DMS53 (cell line): ENCODE measurements at places on chromosomes 4 and X.
A peak's percentile ranks its signal among the peaks of the same experiment; 100 is the strongest.

GRCh38 chr4:140088323-140088967, 65.5 kb downstream of the MAML3 start:
- DNase-seq, result no peak

DNA sequence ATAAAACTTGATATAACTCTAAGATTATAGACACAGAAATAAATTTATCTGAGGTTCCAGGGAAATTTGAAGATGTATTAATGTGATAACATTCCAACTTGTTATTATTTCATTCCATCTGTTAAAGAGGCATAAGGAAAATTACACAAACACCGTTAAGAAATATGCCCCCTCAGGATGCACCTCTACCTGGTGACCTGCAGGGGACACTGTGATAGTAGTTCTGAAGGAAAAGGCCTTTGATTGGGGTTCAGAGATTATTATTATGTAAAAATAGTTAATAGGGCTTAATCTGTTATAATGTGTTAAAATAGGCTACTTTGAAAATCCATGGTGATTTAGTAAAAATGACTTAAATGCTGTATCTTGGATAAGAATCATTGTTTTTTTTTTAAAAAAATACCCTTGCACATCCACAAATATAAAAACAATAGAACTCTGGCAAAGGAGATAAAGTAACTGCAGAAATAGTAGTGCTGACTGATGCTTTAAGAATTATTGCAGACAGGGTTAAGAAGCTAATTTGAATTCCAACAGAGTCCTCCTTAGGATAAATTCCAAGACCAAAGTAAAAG, 6.1 kb upstream of the ABRAXAS1 start:
- peak; percentile 45 for DNase-seq

DNA sequence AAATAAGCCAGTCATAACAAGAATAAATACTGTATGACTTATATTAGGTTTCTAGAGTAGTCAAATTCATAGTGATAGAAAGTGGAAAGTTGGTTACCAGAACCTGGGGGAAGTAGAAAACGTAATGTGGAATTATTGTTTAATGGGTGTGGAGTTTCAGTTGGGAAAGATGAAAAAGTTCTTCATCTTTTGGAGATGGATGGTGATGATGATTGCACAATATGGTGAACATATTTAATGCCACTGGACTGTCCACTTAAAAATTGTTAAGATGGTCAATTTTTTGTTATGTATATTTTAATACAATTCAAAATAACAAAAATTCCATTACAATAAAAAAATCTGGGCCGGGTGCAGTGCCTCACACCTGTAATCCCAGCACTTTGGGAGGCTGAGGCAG, 289.6 kb downstream of the ZIC3 start:
- DNase-seq, result no peak

- DNase-seq, result peak; percentile 58
Observed at GRCh38 chr4:57109847-57110639, at the start of gene IGFBP7. TSS of gene IGFBP7 (minus strand) at chr4:57110385. CDS start at chr4:57110351, 34 bp downstream.

- no peak for DNase-seq
Observed at GRCh38 chr4:87128006-87128705, 92.3 kb downstream of the KLHL8 start.

DNA sequence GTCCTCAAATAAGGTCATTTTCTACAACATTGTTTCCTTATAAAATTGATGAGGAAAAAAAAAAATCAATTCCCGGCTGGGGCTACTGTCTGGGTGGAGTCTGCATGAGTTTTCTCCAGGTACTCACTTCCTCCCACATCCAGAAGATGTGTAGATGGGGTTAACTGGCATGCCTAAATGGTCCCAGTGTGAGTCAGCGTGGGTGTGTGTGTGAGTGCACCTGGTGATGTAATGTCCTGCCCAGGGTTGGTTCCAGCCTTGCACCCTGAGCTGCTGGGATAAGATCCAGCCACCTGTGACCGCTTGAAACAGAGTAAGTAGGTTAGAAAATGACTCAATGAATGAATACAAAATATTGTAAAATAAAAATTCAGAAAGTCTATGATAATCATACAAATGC, 11.1 kb downstream of the USP26 start:
- DNase-seq, result peak; percentile 62

DNA sequence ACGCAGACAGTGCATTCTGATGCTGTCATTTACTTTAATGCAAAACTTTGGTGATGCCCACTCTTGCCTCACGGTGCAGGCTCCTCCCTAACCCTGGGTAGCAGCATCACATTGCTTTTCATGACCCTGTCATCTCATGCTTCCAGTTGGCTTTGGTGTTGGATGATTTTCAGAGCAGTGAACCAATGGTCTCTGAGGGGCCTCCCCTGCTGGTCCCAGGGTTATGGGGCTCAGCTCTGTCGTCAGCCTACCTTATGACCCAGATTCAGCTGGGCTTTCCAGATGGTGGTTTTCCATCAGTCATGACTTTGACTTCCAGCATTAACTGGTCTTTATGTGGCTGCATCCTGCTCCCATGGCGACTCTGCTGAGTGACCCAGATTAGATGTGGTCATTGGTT, 56.0 kb downstream of the NOP14 start:
- peak; percentile 85 for DNase-seq

DNA sequence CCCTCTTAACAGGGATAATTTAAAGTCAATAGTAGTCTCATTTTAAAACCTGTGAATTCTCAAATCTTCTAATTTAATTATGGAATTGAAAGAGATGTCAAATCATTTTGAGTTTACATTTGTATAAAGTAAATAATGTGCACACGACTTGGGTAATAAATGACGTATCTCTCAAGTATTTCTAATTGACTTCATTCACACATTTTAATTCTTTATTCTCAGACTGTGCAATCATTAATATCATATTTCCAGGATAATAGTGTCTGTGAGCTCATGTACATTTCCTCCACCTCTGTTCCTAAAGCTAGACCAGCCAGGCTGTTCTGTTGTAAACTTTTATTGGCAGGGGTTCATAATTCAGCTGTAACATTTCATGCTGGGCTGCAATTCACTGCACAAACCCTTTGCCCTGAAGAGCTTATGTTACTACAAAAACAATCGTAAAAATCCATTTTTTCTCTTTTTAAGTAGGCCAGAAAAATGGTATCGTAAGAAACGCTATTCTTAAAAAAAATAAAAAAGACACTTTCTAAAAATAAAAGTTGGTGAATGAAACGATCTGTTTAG, 1103.1 kb upstream of the TENM3 start:
- DNase-seq, result no peak

DNA sequence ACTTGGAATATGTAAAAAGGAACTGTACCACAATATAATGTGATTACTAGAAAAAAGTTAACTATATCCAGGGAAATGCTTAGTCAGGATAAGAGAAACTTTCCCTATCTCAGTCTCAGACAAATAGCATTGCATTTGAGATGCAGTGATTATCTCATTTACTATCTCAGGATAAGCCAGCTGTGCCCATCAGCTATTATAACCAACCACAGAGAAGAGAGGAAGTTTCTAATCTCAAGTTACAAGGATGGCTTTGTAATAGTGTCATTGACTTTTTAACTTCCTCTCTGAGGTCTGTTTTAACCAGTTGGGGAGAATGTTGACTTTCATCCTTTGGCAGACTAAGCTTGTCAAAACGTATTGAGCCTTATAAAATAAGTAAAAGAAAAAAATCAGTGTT, 56.5 kb downstream of the SNX25 start:
- DNase-seq, result peak; percentile 3
